Chondrocyte (in vitro differentiated cells): ENCODE measurements at places on chromosomes 3 and 15. TPM values are rescaled to one million over a fixed set of nuclear protein-coding genes. Genes with fewer than 3 reads are reported as not detected.

DNA sequence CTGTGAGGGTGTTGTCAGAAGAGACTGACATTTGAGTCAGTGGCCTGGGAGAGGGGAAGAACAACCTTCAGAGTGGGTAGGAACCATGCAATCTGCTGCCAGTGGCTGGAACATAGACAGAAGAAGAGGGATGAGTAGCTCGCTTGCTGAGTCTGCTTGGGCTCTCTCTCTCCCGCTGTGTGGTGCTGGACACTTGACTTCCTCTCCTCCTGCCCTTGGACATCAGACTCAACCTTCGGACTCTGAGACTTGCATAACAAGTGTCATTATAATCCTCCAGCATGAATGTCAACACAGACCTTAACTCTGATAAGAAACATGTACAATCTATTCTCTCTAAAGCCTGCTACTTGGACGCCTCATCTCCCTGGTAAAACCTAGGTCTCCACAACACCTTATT lies 5.9 kb upstream of the NMD3 start:
- DNase-seq, result no peak

DNA sequence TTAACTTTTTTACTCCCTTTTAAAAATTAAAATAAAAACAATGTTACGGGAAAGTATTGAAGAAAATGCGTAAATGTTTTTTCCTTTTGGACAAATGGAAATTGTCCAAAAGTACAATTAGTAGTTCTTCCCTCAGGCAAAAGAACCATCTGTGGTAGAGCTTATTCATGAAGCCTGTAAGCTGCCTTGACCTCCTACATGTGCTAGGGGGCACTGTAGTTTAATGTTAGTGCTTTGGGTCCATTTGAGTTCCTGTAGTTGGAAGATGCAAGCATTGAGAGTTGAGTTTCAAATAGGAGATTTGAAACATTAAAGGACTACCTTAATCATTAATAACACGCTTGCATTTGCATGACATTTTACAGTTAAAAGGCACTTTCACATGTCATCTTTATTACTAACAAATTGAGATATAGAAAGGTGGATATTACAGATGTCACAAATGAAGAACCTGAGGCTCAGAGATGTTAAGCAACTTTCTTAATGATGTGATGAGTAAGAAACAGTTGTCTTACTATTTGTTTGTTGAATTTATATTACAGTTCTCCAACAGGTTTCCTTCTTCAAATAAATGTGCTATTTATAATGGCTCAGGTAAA lies 1.8 kb upstream of the ZNF385D start:
- DNase-seq, result no peak

- no peak for DNase-seq
Observed at GRCh38 chr15:94844538-94845389, 613.4 kb downstream of the MCTP2 start.

DNA sequence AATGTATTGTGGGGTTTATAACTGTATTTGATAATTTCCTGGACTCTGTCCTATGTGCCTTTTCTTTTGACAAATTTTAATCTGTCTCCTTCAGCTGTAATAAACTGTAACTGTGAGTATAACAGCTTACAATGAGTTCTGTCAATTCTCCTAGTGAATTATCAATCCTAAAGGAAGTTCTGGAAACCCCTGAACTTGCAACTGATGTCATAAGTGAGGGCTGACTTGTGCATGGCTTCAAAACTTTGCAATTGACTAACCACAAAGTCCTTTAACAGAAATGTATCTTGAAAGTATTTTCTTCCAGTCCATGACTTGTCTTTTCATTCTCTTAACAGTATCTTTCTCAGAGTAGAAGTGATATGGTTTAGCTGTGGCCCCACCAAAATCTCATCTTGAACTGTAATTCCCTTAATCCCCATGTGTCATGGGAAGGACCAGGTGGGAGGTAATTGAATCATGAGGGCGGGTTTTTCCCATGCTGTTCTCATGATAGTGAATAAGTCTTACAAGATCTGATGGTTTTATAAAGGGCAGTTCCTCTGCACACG lies 108.3 kb downstream of the TFDP2 start:
- no peak for DNase-seq

DNA sequence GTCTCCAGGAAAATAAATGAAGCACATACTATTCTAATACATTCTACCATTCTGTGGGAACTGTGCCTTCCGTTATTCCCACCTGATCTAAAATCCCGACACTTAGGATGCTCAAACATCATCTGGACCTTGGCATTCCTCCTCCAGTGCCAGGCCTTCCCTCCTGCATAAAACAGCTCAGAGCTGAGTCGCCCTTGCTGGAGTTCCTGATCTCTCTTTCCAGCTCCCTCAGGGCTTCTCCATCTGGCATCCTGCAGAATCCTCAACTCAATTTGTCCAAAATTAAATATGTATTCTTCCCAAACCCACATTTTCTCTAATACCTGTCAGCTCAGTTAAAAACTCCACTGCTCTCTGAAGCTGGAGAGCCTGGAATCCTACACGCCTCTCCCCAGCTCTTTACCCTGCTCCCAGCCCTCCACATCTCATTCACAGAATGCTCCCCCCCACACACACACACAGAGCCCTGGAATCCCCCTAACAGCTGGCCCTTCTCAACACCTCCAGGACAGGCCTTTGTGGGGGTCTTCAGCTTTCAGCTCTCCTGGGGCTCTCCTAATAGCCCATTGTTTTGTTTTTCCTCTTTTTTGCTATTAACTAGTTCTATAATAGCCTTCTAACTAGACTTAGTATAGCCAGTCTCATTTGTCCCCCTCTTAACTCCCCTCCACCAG lies 78.5 kb downstream of the HMG20A start:
- DNase-seq, result no peak

NR1I2 gene
- not detected in 3 replicates for total RNA-seq

DNA sequence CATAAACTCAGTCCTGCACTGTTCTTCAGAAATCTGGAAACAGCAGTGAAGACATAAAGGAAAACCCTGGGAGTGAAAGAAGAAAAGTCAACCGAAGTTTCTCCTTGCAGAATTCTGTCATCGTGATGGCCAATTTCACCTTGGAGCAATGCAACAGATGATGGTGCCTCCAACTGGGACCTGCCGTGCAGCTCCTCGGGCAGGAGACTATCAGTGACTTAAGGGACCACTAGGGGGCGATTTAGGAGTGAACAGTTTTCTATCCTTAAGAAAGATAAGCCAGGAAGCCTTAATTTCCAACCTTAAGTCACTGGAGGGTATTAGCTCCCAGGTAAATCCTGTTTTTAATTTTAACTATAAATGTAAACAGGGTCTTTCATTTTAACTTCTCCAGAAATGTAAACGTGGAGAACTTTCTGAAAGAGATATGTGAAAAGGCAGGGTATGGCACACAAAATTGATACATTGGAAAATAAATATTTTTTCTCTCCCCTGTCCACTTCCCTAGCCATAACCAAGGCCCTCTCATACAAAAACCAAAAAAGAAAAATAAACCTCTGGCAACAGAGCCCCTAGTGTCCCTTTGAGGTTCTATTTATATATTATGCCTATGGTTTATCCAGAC lies 116.3 kb downstream of the PDZRN3 start:
- no peak for DNase-seq

- DNase-seq, result no peak
Observed at GRCh38 chr15:54289590-54290136, 311.4 kb downstream of the UNC13C start.

- DNase-seq, result no peak
Observed at GRCh38 chr3:25246913-25247312, 181.2 kb upstream of the RARB start.

ADAMTS17 gene
- 3.4 to 3.9 TPM (median 3.4 TPM) in 3 replicates for total RNA-seq

DNA sequence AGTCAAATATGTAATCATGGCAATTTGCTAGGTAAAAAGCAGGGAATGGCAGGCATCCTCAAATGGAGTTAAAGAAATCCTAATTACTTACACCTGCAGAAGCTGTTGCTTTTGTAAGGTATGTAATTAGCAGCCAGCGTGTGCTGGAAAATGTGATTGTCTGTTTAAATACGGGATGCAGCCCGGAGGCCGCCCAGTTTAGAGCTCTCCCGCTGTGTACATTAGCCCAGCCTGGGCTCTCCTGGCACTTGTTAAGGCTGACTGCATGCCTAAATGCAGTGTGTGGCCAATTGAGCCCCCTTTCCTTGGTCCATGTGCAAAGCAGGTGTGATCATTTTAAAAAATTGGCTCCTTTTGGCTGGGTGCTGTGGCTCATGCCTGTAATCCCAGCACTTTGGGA lies 9.0 kb downstream of the DPH3 start:
- DNase-seq, result no peak

DNA sequence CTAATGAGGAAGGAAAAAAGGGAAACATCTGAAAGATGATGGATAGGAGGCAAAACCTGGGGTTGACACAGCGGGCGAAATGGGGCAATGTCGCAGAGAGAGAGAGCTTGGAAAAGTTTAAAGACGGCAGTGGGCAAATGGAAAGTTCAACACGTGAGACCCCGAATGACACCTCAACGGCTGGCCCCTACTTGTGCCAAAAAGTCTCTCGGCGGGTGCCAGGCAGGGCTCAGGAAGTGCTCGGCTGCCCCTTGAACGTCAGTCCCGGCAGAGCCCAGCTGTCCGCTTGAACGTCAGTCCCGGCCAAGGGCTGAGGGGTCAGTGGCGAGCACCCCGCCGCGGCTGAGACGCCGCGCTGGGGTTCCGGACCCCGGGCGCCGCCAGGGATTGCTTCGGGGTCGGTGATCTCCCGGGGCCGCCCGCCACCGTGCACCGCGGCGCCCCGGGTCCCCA lies 658 bp downstream of the EOGT start:
- DNase-seq, result no peak

DNA sequence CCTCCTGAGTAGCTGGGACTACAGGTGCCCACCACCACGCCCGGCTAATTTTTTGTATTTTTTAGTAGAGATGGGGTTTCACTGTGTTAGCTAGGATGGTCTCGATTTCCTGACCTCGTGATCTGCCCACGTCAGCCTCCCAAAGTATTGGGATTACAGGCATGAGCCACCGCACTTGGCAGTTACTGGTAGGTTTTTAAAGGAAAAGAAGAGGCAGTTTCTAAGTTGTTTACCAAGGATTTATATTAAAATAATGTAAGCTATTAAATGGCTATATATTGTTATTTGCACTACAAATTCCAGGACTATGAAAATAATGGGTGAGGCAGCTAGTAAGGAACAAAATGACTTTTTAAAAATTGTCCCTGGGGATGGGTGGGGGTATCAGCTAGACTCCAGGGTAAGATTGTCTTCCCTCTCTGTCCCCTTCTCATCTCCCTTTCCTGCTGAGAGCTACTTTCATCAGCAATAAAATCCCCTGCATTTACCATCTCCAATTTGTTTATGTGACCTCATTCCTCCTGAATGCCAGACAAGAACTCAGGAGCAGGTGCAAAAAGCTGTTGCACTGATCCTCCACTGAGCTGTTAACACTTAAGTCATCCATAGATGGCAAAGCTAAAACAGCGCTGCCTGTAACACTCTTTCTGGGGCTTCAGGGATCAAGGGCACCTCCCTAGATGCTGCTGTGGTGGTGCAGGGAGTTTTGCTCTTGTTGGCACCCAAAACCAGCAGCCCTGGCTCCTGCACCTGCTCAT lies 165.2 kb downstream of the ZPLD1 start:
- DNase-seq, result no peak

GRCh38 chr3:131880948-131881347 lies 153.9 kb downstream of the CPNE4 start:
- DNase-seq, result no peak

DNA sequence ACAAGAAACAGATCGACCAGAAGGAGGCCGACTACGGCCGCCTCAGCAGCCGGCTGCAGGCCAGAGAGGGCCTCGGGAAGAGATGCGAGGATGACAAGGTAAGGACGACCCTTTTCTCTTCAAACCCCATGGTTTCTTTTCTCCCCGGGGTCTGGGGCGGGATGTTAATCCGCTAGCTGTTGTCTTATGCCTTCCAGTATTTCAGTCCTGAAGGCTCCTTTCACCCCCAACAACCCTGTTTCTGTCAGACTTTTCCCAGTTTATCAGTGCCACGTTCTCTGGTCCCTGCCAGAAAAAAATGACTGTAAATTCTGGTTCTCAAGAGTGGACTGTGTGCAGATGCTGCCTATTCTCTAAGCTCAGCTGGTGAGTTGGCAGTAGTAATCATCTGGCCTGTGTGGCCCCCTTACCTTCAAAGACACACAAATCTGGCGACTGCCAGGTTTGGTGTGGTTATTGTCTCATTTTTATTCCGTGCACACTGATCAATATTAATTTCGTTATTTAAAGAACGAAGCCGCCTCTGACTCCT lies 806 bp downstream of the GOLM2 start:
- no peak for DNase-seq

SLC9C1 gene
- 0.07 TPM in 1 of 3 replicates, not detected in the others for total RNA-seq

RSL24D1 gene
- 39.8 to 61.3 TPM (median 60.4 TPM) in 3 replicates for total RNA-seq

GRCh38 chr15:93462690-93463089 lies 373.7 kb upstream of the RGMA start:
- no peak for DNase-seq

GRCh38 chr3:58102976-58103451 lies 94.8 kb downstream of the FLNB start:
- no peak for DNase-seq

DNA sequence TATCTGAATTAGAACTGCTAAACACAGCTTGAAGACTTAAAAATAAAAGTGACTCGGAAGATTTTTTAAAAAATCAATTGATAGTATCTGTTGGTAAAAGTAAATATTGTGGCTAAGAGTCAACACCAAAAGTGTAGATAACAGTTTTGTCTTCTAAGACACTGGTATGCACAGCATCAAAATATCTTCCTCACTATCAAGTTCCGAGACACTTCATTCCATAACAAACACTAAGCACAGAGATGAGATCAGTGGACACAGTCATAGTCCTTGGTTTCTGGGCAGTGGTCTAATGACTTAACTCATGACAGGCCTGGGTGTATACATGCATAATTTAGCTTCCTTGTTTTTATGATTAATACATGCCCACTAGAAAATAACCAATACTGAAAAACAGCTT lies 63.2 kb downstream of the PXYLP1 start:
- no peak for DNase-seq

C3orf22 gene
- total RNA-seq, result not detected in 3 replicates

TLR9 gene
- total RNA-seq, result 0.12 TPM in 1 of 3 replicates, not detected in the others

IQCF5 gene
- not detected in 3 replicates for total RNA-seq

GRCh38 chr3:109155828-109156227 lies 19.3 kb downstream of the C3orf85 start:
- no peak for DNase-seq

DNA sequence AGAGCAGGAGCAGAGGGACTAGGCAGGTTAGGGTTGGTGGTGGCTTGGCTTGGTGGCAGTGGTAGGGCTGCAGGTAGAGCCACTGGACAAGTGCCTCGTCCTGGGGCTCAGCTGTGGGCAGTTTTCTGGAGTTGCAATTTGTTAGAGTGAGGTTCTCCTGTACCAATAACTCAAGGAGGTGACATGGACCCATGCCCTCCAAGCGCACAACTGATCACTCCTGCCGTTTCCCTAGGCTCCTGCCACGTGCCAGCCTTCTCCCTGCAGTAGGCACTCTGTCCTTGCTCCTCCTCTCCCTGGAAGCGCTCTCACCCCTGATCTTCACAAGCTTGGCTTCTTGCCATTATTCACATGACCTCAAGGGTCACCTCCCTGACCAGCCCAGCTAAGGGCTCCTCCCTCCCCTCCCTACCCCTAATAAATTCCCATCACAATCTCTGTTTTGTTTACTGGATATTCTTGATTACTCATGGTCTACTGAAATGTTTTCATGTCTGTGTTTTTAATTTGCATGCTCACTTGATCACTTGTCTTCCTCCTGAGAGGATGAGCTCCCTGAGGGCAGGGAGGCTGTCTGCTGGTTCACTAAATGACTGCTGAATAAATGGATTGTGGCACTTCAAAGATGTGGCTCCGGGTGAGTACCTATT lies 3.3 kb downstream of the WNT7A start:
- peak; percentile 73 for DNase-seq

GRCh38 chr3:45957586-45957985 lies 14.3 kb downstream of the CXCR6 start:
- no peak for DNase-seq

IL17RD gene
- 5.1 to 6.3 TPM (median 6.1 TPM) in 3 replicates for total RNA-seq

- DNase-seq, result no peak
Observed at GRCh38 chr15:81184188-81184587, 12.5 kb upstream of the IL16 start.
